ENCODE measurements at places on chromosomes 7 and 10.

DNA sequence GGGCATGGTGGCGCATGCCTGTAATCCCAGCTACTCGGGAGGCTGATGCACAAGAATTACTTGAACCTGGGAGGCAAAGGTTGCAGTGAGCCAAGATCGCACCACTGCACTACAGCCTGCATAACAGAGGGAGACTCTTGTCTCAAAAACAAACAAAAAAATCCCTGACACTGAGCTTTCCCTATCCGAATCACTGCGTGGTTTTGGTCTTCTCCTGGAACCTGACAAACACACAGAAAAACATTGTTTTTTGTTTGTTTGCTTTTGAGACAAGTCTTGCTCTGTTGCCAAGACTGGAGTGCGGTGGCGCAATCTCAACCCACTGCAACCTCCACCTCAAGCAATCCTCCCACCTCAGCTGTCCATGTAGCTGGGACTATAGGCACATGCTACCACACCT, 50.4 kb upstream of the PTPRN2 start:
- no peak for DNase-seq

DNA sequence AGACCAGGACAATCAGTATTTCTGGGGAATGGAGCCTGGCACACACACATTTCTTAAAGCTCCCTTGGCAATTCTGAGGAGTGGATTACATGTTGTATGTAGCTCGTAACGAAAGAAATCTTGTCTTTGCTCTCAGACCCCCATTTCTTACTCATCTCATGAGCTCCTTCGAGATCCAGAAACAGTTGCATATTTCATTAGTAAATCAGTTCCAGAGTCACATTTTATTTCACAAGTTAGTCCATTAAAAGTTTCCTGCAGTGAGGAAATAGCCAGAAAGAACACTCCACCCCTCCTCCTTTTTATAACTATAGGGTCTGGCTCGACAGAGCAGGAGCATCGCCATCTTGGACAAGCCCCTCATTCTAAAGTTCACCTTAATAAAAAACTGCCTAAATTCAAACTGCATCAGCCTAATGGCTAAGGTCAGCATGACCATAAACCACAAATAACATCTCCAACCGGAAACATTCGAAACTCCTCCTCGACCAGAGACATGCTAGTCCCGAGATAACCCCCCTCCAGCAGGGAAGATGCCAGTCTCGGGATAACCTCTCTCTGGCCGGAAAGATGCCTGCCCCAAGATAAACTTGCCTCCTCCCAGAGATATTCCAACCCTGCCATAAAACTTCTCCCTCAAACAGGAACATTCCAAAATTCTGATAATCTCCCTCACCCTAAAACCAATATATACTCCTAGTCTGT, 7.4 kb downstream of the EGFR start:
- no peak for DNase-seq

DNA sequence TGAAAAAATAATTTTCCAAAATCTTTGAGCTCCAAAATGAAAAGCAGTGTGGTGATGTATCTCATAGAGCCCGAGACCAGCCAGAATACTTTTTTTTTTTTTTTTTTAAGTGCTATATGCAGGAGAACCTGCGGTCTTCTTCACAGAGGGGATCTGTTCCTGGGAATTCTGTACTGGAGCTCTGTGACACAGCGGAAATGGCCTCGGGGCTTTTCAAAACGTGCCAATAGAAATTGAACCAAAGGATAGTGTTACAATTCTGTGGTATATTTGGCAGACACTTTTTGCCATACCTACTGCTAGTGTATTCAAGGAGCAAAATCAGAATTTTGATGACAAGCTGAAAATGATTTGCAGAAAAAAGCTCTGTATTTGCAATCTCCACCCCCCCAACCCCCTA, 1429.3 kb upstream of the LRRTM3 start:
- no peak for DNase-seq

GRCh38 chr10:132641966-132642731, 104.6 kb downstream of the INPP5A start:
- DNase-seq = no peak

GRCh38 chr7:92133133-92133736, 1.0 kb downstream of the CYP51A1 start:
- DNase-seq = no peak

GRCh38 chr10:127947211-127947610, 40.3 kb downstream of the PTPRE start:
- no peak for DNase-seq

GRCh38 chr10:89153971-89154370, 53.1 kb downstream of the CH25H start:
- DNase-seq = no peak

DNA sequence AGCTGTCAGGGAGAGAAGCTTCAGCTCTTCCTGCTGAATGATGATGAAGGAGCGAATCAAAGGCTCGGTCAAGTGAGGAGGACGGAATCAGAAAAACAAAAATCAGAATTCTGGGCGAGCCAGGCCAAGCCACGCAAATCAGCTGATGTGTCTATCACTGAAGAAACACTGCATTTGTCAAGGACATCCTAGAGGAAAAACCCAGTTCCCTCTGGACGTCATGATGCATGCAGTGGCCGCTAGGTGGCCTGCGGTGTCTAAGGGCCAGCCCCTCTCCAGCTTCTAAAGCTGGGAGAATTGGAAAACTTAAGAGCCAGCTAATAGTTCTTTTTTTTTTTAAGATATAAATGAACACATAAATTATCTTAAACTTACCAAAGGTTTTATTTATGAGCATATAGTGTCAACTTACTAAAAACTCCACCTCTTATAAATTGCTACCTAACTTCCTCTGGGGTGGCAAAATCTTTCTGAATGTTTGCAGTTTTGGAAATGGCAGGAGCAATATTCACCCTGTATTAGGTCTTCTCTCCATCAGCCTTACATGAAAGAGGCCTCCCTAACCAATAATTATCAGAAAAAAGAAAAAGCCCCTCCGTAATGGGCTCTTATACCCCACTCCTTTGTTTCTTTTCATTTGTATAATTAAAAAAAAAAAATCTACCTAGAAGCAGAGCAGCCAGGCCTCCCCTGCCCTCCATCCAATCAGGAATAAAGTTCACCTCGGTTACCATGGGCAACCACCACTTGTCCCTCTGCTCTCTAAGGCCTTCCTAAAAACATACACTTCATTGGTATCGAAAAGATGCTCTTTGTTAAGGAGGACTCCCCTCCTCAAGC, 186.8 kb downstream of the USP6NL start:
- no peak for DNase-seq

DNA sequence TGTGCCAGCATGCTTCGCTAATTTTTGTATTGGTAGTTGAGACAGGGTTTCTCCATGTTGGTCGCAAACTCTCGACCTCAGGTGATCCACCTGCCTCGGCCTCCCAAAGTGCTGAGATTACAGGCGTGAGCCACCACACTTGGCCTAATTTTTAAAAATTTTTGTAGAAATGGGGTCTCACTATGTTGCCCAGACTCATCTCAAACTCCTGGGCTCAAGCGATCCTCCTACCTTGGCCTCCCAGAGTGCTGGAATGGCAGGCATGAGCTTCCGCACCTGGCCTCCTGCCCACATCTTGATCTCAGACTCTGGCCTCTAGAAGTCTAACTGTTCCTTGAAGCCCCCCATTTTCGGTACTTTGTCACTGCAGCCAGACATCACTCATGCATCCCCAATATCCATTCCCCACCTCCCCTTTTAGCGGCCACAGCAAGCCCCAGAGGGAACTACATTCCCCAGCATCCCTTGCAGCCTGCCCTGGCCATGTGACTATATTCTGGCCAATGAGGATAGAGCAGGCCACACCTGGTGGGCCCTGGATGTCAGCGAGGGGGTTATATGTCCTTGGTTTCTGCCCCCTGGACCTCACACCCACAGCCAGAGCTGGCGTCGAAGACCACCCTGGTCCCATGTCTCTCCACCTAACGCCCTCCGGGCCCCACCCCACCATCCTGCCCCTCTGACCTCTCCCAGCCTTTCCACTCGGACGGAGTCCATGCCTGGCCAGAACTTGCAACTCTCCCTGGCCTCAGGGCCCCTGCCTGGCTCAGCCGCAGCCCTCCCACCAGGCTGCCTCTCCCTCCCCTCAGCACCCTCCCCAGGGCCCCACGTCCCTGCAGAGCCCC, 33.8 kb downstream of the MICALL2 start:
- DNase-seq = no peak

DNA sequence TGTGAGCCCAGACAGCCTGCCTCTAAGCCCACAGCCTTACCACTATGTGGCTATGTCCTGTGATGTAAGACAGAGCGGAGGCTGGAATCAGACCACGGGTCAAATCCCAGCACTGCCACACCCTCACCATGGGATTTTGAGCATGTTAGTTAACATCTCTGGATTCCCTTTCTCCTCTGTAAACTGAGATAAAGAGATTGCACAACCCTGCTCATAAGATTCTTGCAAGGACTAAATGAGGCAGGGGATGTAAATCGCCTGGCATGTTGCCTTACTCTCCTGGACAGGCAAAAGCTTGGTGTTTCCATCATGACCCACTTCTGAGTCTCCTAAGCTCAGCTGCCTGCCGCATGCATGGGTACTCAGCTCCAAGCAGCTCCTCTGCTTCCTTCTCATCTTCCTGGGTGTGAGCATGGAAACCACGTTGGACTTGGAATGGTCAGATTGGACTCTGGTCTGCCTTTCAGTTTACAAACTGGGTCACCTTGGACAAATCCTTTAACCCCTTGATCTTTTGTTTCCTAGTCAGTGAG, 41.3 kb upstream of the MTURN start:
- no peak for DNase-seq

GRCh38 chr7:37414352-37414983, 34.2 kb downstream of the ELMO1 start:
- no peak for DNase-seq

- DNase-seq = no peak
Measured at GRCh38 chr10:99610221-99610620, 10.0 kb downstream of the SLC25A28 start.

GRCh38 chr7:1928645-1929348, 258.7 kb downstream of the ELFN1 start:
- DNase-seq = no peak

GRCh38 chr7:92517631-92518030, 10.7 kb downstream of the PEX1 start:
- no peak for DNase-seq

DNA sequence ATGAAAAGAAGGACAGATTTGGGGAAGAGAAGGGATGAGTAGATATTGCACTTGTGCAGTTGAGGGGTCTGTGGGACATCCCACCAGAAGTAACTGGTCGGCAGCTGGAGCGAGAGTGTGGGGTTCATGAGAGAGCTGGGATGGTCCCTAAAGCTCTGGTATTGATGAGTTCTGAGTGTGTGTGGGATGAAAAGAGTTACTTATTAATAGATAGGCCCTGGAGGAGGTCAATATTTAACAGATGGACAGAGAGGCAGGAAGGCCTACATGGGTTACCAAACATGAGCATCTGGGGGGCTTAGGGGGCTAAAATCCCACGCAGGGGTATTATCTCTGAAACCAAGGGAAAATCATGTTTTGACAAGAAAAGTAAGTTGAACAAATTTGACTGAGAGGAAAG, 95.7 kb upstream of the SFMBT2 start:
- DNase-seq = no peak

DNA sequence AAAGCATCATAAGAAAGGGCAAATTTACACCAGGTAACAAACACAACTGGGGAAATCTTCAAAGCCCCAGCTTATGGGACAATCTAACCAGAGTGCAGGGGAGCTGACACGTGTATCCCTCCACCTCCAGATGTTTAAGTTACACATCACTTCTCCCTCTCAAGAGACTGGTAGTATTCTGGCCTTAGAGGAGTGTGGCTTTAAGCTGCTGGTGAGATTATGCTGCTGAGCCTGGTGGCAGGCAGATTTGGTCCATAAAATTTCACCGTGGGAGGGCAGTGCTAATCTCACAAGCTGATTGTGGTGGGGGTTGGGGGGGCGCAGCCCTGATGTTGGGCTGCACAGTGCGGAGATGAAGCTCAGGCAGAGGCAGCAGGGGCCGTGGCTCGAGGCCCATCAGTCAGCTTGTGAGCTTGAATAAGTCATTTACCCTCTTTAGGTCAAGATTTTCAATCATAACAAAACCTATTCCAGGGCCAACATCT, 431.0 kb upstream of the GALNT17 start:
- DNase-seq = no peak

DNA sequence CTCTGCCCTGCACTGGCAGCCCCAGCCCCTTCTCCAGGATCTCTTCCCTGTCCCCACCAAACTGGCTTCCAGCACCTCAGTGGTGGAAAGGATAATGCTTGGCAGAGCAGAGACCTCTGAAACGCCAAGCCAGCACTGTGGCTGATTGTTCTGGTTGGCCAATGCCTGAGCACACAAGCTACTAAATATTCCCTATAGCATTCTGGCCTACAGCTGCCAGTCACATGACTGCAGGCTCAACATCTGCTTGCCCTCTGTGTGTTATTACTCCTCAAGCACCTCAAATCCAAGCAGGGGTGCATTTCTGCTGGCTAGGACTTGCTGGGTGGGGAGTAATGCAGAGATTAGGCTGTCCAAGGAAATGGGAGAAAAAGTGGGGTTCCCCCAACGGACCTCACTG, 6.1 kb downstream of the TBATA start:
- DNase-seq = no peak

DNA sequence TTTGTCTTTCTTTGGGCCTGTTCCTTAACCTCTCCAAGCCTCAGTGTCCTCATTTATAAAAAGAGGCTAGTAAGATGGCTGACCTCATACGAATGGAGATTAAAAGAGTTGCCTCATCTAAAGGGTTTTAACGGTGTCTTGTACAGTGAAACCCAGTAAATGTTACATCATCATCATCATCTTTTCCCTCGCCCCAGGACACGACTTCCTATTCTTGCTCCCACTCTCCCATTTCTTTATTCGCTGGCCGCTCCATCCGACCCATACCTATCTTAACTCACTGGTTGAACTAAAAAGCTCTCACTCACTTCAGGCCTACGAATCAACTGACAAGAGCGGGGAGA, 554 bp downstream of the FRA10AC1 start:
- peak; percentile 16 for DNase-seq

GRCh38 chr7:31735991-31736982, 49.3 kb downstream of the PPP1R17 start:
- DNase-seq = peak; percentile 3

DNA sequence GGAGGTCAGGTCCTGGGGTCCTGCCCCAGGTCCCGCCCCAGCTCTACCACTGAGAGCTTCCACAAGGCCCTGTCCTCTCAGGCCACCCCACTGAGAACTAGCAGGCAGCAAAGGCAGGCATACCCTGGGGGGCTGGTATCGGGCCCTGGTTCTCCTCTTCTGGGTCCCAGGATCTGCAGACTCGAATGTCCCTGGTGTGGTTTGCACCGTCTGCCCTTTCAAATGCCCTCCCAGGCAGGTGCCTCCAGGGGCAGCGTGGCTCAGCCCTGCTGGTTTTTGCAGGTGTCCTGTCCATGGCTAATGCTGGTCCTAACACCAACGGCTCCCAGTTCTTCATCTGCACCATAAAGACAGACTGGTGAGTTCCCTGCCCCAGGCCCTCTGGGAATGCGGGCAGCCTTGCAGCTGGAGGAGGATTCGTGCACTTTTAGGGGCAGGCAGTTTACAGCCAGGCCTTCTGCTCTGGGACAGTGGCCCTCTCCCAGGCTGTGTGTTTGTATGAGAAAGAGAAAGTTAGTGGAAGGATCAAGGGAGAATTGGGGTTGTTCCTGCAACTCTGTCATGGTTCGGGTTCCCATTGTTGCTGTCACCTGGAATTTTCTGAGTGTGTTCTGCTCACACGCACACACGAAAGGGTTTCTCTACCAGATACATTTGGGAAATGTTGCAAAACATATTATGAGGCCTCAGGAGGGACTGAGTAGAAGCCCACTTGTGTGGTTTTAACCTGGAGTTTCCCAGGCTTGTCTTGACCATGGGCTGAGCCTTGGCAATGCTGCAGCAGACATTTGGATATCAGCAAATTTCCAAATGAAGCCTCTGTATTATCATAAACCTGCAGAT, 5.0 kb downstream of the PPIF start:
- no peak for DNase-seq

GRCh38 chr7:112112822-112113255, 93.4 kb downstream of the DOCK4 start:
- no peak for DNase-seq

- no peak for DNase-seq
Measured at GRCh38 chr10:13594641-13595040, 7.9 kb downstream of the PRPF18 start.

All from CD4-positive, alpha-beta T cell treated with Interleukin-12 subunit alpha and Interleukin-12 subunit beta, for 1 hour (primary cell).